ENCODE measurements at places on chromosomes 6 and 20.

- no peak for DNase-seq
Observed at GRCh38 chr20:40476461-40476860, 212.6 kb downstream of the MAFB start.

GRCh38 chr6:134735461-134735860, 214.4 kb downstream of the ALDH8A1 start:
- no peak for DNase-seq

DNA sequence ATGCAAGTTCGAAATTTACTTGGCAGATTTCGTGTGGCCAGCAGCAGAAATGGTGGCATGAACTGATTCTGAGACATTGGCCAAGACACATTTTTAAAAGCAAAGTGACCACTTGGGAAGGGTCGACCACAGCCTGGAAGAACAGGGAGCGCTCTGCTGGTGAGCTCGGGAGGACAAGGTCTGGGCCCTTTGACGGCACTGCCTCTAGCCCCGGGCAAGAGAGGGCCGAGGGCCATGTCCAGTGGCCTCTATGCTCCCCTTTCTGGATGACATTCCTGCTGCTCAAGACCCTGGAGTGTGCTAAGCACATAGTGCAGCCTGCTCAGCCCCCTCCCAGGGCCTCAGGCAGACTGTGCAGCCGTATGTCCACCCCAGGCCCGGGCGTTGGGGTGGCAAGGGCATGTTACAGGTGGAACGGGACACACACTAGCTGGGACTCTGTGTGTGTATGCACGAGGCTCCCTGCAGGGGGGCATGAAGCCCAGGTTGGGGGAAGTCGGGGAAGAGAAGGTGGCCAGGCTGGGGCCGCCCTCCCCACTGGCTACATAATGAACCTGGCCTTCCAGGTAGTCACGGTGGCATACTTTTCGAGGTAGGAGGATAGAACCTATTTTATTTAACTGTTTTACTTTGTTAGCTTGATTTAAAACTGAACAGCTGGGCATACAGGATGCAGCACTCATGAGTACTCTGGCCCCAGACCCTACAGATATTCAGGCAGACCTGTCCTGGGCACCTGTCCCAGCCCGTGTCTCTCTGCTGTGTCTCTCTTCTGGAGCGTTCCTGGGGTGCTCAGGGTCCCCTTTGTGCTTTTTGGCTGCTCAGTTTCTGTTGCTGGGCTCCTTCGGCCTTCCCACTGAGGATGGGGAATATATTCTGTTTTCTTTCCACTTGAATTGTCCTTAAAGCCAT, 6.4 kb downstream of the SYNJ2 start:
- no peak for DNase-seq

DNA sequence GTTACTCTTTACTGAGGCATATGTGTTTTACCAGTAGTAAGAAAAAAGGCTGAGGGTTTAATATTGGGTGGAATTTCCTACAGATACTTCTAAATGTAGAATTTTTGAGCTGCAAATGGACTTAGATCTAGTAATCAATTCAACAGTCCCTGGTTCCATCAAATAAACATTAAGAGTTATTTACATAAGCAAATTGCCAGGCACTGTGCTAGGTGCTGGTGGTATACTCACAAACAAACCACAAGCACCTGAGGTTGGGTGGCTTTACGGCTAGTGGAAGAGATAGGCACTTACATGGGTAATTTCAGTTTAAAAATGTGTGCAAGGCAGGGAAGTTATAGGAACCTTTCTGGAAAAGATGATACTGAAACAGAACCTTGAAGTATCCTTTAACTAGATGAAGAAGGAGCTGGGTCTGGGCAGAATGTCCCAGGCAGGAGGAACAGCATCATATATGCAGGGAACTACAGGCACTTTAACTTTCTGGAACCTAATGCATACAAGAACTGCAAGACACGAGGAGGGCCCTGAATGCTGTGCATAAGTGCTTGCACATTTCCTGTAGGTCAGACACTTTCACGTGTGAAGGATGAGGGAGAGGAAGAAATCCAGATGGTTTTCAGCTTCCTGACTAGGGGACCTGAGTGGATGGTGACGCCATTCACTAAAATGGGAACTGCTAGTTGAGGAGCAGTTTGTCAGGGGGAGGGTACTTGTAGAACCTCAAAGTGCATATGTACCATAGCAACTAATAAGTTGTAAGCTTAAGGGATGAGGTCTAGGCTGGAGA, 4.5 kb downstream of the CCN6 start:
- DNase-seq: no peak

DNA sequence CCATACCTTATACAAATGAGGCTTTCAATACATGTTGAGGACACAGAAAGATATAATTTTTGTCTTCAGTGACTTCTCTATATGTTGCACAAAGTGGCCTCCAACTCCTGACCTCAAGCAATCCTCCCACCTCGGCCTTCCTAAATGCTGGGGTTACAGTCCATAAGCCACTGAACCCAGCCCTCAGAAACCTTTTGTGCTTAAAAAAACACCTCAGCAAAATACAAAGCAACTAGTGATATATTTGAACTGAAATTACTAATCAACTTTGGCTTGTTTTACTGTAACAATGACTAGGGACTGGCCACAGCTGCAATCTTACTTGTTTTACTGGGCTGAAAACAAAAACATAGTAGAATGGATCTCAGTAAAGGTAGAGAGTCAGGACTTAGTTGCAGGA, 3.2 kb upstream of the ZNF184 start:
- no peak for DNase-seq
